Cardiac fibroblast (primary cell): ENCODE measurements at places on chromosomes 7 and 10.
A peak's percentile ranks its signal among the peaks of the same experiment; 100 is the strongest.

DNA sequence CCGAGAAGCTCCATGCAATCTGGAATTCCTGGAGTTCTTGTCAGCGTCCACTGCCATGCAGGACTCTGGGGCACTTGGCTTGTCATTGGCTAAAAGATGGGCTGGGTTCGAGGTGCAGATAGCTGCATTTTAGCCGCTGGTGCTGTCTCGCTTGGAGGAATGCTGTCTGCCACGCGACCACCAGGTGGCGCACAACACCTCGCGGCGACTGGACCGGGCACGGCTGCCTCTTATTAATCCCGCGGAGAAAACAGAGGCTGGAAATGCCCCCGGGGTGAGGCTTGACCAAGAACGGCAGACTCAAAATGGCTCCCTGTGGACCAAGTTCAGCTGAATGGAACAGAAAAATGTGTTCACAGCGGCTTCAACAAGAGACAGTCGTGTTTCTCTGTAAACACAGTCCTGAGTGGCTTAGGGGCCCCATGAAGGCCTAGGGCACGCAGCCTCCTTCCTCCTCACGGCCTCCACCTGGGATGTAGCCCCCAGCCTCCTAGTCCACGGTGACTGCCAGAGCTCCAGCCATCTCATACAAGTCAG lies 46.2 kb downstream of the AOC1 start:
- DNase-seq: peak; percentile 65

DNA sequence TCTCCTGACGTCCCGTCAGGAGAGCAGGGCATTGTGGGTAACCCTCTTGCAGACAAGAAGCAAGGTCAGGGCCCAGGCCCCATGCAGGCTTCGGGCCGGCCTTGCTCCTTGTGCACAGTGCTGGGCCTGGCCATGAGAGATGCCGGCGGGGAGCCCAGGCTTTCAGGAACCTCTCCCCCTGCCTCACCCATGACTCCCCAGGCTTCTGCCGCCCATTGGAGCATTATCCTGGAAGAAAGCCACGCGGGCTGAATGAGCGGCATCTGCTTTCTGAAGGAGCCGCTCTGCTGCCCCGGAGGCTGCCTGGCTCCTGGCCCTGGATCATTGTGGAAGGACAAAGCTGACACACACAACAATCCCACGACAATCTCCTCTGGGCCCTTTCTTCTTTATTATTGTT lies 233.5 kb downstream of the TCF7L2 start:
- no peak for DNase-seq

- DNase-seq: no peak
Measured at GRCh38 chr10:75688506-75689300, 257.3 kb downstream of the LRMDA start.

GRCh38 chr10:16867556-16867955 lies 50.3 kb upstream of the RSU1 start:
- peak; percentile 49 for DNase-seq

- DNase-seq: no peak
Measured at GRCh38 chr7:50197549-50197948, 104.5 kb upstream of the ZPBP start.

- DNase-seq: no peak
Measured at GRCh38 chr7:101589976-101590662, 39.0 kb downstream of the MYL10 start.

DNA sequence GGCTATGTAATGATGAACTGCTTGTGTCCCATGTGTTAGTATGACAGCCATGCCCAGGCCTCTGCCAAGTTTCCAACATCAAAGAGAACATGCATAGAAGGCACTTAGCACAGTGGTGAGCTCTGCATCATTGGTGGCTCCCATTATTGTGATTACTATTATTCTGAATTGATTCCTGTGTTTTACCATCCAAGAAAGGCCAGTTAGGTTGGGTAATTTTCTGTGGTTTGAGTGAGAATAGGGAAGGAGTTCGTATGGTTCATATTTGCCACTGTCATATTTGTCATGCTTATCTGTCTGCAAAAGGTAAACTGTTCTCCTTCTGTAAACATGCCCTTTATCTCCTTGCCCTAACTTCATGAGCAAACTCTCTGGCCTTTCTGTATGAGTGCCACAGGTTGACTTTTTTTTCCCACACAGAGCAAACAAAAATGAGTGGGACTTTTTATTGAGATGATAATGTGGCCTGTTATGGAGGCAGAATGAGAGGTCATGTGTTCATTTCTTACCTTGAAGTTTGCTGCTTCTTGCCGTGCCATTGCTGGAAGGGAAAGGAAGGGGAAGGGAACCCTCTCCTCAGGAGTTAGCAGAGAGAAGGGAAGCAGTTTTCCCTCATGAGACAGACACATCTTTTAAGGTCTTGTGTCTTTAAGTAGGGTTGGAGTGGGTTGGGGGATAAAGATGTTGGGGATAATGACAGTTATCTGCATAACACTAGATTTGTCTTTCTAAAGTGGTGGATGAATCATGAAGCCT lies 301.9 kb downstream of the LRMDA start:
- DNase-seq: no peak

GRCh38 chr10:55629793-55630490 lies 731.1 kb downstream of the ZWINT start:
- DNase-seq: peak; percentile 41

DNA sequence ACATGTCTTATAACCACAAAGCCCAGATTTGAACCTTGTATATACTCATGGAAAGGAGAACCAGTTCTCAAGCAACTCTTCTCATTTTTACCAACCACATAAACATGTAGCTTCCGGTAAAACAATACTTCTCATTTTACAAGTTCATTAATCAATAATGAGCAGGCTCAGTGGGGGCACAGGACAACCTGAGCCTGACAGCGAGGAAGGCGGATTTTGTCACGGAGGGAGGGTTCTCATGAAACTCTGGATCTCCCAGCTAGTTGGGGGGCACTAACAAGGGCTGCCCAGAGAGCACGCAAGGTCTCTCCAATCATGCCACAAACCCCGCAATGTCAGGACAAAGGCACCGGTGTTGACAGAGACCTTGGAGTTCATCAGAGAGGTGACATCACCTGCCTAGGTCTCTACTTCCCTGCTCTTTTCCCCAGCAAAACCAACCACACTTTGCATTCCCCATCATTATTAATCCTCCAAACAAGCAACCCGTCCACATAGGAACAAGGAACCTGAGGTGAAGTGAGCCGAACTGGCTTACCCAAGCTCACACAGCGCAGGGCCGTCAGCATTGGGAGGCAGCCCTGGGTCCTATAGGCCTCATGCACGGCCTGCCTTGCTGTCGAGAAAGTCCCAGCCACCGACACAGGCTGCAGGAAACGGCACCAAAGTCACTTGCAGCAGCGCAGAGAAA lies 192.1 kb upstream of the KLF14 start:
- DNase-seq: no peak

GRCh38 chr10:95880704-95881103 lies 27.1 kb upstream of the CC2D2B start:
- no peak for DNase-seq

DNA sequence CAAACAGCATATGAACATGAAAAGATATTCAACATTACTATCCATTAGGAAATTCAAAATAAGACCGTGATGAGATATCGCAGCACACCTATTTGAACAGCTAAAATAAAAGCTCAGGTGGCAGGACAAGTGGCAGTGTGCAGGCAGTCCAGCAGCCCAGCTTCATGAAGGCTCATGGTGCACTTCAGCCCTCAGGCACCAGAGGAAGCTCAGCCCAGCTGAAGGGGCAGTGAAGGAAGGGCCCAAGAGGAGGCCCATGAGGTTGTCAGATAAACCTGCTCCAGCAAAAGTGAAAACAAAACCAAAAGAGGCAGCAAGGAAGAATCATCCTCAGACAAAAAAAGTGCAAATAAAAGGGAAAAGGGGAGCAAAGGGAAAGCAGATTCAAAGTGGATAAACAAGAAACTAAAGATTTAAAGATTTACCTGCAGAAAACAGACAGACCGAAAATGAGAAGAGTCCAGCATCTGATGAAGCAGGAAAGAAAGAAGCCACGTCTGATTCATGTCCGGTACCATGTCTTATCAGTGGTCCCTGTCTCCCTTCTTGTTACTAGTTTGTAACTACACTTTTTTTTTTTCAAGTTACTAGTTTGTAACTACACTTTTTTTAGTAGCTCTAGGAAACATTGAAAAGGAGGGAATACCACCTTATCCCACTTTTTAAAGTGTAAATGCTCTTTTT lies 15.0 kb upstream of the FAM24B start:
- no peak for DNase-seq

DNA sequence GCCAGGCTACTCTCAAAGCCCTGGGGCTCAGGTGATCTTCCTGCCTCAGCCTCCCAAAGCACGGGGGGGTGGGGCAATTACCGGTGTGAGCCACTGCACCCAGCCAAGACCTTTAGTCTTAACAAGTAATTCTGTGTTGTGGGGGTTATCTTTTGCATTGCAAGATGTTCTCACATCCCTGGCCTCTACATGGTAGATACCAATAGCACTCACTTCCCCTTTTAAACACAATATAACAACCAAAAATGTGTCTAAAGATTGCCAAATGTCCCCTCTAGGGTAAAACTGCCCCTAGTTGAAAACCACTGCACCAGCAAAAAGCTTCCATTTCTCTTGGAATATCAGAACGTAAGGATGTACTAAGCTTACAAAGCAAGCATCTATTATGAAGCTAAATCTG lies 225.0 kb downstream of the CTNNA3 start:
- DNase-seq: no peak

GRCh38 chr7:91512958-91513357 lies 248.7 kb downstream of the FZD1 start:
- DNase-seq: no peak

DNA sequence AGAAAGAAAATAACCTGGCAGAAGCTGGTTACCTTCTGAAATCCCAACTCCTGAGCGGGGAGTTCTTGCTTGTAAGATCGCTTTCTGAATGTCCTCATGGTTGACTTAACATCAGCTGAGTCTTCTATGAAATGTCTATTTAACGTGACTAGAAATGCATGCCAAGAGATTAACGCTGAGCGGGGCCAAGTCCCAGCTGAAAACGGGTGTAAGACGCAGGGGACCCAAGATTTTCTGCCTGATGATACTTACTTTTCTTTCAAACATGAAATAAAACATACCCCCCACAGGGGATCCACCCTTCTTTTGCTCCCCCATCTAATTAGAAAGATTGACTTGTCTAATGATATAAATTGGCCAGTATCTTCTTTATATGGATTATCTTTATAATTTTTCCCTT lies 14.9 kb downstream of the OR9A2 start:
- DNase-seq: no peak

GRCh38 chr7:19560111-19560883 lies 148.5 kb downstream of the POLR1F start:
- peak; percentile 95 for DNase-seq

- DNase-seq: peak; percentile 59
Measured at GRCh38 chr7:143434660-143435059, 8.6 kb upstream of the TAS2R60 start.

GRCh38 chr10:122140941-122141623 lies 130.0 kb upstream of the BTBD16 start:
- DNase-seq: peak; percentile 95

DNA sequence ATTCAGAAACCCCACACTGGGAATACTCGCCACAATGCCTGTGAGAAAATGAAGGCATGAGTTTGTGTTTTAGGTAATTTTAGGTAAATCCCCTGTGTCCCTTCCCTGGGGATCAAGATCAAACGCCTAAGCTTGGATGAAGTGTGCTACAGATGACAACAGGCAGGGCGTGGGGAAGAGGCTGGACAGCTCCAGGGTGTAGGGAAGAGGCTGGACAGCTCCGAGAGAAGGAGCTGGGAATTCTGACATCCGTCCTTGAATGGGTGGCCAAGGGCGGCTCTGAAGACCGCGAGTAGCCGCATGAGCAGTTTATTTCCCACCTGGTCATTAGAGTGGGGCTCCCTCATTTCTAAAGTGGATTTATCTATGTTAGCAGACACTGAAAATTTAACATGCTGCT lies 109.7 kb downstream of the RAMP3 start:
- peak; percentile 2 for DNase-seq

DNA sequence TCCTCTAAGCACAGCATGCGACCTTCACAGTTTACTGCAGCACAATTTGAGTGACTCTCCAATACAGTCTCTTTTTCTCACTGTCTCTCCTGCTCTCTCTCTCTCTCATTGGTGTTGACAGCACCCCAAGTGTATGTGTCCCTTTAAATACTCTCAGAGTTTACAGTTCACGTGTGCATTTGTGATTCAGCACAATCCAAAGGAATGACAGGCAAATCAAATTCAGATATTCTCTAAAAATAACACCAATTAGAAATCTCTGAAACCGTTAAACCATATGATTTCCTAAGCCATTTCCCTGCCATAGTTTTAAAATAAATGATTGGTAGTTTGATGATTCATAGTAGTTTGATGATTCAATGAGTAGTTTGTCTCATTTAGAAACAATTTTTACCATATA lies 104.0 kb upstream of the GAD2 start:
- no peak for DNase-seq

- no peak for DNase-seq
Measured at GRCh38 chr10:110221044-110221720, 13.8 kb downstream of the MXI1 start.

DNA sequence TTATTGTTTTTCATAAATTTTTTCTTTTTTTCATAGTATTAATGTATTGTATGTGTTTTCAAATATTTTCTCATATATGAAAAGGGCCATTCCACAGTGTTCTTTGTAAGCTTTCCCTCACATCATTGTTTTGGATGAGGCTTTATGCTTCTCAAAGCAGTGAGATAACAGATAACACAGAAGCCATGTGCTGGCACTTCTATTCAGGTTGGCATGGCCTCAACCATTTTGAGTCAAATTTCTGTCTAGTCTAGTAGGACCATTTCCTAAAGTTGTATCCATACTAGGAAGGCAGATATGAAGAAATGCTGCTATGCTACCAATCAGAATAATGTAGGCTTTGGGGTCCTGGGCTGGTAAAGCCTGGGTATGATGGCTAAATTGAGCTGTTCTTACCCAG lies 135.9 kb upstream of the LAMB4 start:
- no peak for DNase-seq

- DNase-seq: no peak
Measured at GRCh38 chr7:82410461-82410860, 33.1 kb downstream of the CACNA2D1 start.

- no peak for DNase-seq
Measured at GRCh38 chr7:29401769-29402168, 161.9 kb upstream of the PRR15 start.

- no peak for DNase-seq
Measured at GRCh38 chr7:4099651-4100050, 582.4 kb upstream of the FOXK1 start.

DNA sequence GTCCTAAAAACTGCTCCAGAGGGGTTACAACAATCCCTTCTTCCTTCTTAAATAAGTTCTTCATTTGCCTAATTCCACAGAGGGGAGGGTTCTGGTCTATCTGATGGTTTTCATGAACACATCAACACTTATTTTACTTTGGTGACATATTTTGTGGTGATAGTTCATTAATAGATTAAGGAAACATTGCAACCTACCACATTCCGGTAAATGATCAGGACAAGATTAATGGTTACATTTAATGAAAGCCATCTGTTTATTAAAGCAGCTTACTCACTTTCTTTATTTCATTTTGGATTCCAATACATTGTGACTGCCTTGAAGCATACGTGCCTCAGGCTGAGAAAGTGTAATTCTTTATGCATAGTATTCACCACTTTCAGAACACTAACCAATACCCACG lies 101.0 kb downstream of the SKIDA1 start:
- DNase-seq: peak; percentile 16

- peak; percentile 76 for DNase-seq
Measured at GRCh38 chr7:135685306-135686084, 23.2 kb downstream of the STMP1 start.
